ENCODE measurements at places on chromosomes 5 and 9. TPM values are rescaled to one million over a fixed set of nuclear protein-coding genes. Genes with fewer than 3 reads are reported as not detected.

Gene TAF11L3
- total RNA-seq: not detected

Gene RAB3C
- 2.0 TPM for total RNA-seq

Gene DUSP1
- 76.4 TPM for total RNA-seq

Gene SLC6A19
- total RNA-seq: not detected

Gene FSD1L
- total RNA-seq: 27.5 TPM

Gene GFI1B
- total RNA-seq: 0.26 TPM

Gene TXNDC8
- total RNA-seq: not detected

Gene ADGRD2
- not detected for total RNA-seq

Gene SPATA31E1
- total RNA-seq: not detected

- no peak for DNase-seq
Observed at GRCh38 chr5:2112173-2113025, 229.7 kb upstream of the IRX4 start.

GRCh38 chr5:28903643-28904042 lies 1865.3 kb upstream of the CDH9 start:
- DNase-seq: no peak

GRCh38 chr5:127892467-127893207 lies 189.4 kb downstream of the CCDC192 start:
- DNase-seq: no peak

DNA sequence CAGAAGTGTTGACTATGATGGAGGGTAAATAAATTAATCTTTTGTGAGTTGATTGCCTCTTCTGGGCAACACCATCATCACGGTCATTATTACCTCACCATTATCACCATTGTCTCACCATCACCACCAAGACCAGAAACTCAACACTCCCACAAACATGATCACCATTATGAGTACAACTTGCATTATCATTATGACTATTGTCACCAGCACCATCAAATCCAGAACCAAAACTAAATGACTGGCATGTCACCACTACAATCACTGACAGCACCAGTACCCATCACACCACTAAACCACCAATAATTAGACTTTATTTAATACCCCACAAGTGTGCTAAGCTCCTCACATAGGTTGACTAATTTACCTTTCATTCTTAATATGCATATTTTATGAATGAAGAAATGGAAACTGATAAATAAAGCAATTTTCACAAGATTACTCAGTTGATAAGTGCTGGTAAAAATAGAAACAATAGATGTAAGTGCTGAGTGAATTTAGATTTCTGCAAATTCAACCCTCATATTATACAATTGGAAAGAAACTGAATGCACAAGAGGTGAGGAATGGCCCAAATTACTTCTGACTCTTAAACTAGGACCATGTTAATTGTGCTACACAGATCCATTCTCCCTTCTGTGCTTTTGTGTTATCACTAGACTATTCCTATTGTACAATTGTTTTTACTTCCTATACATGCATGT lies 517.8 kb upstream of the PAPPA start:
- DNase-seq: no peak

- no peak for DNase-seq
Observed at GRCh38 chr5:81820863-81821262, 70.0 kb upstream of the SSBP2 start.

DNA sequence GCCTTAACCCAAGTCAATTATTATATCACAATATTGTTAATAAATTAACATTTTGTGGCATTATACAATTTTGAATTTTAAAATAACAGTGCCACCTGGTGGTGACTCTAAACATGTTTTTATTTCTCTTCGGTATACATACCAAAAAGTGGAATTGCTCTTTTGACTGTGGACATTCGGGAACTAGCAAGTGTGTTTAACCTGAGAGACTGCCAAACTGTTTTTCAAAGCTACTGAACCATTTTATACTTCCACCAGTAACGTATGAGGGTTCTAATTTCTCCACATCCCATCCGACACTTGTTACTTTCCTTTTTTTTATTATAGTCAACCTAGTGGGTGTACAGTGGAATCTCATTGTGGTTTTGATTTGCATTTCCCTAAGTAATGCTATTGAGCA lies 18.3 kb upstream of the HSDL2 start:
- no peak for DNase-seq

DNA sequence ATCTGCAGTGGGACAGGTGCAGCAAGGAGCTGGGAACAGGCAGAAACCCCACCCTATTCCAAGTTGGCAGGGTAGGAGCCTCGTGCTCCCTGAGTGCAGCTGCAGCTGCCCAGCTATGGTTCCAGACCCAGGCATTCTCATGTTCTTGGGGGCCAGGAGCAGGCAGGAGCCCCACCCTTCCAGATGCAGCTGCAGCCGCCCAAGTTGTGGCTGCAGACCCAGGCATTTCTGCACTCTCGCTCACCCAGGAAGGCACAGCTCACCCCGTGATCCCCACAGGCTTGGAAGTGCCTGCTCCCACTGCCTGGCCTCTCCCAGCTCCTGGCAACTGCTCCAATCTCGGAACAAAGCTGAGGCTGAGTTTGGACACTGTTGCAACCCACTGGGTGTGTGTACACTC lies 275.8 kb upstream of the ADRA1B start:
- no peak for DNase-seq

- no peak for DNase-seq
Observed at GRCh38 chr9:27393054-27393846, 96.3 kb upstream of the EQTN start.

DNA sequence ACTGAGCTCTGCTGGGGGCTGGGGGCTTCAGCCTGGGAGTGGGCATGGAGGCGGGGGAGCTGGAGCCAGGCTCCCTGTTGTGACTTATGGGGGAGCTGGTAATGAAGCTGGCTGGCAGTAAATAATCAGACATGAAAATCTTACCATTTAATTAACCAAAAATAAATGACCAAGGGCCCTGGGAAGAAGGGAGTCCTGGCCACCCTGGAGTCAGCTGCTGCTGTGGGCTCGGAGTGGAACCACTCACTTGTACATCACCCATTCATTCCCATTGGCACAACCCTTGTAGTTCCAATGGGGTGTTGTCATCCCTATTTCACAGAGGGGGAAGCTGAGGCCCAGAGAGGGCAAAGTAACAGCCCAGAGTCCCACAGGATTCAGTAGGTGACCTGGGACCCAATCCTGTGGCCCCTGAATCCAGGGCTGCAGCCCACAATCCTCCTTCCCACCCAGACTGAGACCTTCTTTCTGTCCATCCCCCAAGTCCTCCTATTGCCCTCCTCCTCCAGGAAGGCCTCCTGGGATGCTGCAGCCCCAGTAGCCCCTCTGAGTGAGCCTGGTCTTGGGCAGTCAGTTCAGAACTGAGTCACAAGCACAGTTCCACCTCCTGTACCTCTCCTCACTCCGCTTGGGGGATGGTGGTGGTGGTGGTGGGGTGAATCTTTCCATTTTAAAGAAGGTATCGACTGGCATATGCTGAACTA lies 259.4 kb upstream of the MVB12B start:
- DNase-seq: no peak

- no peak for DNase-seq
Observed at GRCh38 chr5:83767409-83767992, 46.8 kb upstream of the HAPLN1 start.

DNA sequence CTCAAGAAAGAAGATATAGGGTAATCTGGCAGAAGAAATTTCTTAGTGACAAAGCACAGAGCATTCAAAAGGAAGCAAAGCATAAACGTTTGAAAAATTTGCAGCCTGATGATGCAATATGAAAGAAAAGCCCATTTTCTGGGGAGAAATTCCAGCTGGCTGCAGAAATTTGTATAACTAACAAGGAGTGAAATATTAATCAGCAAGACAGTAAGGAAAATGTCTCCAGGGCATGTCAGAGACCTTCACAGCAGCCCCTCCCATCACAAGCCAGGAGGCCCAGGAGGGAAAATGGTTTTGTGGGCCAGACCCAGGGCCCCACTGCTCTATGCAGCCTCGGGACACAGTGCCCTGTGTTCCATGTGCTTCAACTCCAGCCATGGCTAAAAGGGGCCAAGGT lies 359.4 kb downstream of the HINT1 start:
- no peak for DNase-seq

DNA sequence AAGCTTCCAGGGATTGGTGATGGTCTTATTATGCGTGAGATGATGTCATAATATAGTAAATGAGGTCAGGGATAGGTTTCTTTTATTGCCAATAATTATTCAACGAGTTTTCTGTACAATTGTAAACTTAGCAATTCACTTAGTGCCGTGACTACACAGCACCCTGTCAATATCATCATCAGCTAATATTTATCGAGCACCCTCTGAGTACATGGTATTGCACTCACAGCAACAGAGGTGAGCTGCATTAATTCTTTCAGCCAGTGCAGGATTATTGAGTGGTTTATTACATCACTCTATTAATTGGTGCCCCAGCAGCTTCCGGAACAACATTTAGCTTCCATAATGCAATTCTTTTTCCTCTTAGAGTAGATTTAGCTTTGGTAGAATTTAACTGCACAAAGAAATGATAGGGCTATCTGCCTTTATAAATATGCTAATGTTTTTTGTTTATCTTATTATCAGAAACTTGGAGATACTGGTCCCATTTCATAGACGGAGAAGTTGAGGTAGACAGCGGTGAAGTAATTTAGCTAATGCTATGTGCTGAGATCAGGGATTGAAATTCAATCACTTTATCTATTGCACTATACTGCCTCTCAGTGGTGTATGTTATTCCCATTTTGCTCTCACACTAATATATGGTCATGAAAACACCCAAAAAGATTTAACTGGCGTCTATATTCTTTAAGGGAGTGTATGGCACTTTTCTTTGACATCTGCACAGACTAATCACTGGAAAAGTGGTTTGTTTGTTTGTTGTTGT lies 726.1 kb upstream of the WWC1 start:
- DNase-seq: no peak

DNA sequence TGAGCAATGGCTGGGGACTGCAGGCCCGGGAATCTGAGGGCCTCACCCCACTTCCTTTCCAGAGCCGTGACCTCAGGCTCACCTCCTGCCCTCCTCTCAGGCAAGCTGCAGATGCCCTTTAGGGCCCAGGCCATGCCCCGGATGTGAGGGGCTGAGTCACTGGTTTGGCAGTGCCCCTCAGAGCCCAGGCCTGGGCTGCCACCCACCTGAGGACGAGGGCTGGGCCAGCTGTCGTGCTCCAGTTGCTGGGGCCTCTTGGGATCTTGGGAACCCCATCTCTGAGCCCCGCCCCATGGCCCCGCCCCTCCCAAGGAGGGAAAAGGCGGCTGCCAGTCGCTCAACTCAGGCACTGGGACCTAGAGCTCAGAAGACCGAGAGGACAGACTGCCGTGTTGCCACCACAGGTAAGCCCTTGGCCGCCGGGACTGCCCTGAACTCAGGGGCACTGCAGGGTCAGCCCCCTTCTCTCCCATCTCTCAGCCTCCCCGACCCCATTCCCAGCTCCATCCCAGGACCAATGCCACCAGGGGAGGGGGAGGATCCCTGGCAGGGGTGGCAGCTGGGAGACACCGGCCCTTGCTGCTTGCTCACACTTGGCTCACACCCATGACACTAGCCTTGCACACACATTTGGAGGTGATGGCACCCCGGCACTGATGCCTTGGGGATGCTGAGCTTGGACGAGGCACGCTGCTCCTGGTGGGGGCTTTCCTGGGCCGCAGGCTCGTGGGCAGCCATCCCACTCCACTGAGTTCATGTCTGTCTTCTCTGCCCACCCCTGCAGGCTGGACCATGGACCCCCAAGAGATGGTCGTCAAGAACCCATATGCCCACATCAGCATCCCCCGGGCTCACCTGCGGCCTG lies at the start of gene CYSRT1:
Gene CYSRT1 (plus strand): TSS at position 345 of the 865 bp plus-strand sequence. CDS start 448 bp downstream, at position 793.
- no peak for DNase-seq

GRCh38 chr9:101468116-101468515 lies 32.5 kb upstream of the ALDOB start:
- no peak for DNase-seq

- no peak for DNase-seq
Observed at GRCh38 chr5:157548513-157549282, 26.9 kb downstream of the ADAM19 start.
